Suppressor macrophage (primary cell): ENCODE measurements at places on chromosomes 1 and 21.
A peak's percentile ranks its signal among the peaks of the same experiment; 100 is the strongest.

- DNase-seq, result peak; percentile 31
These were observed 4.6 kb downstream of the LRRC3 start for GRCh38 chr21:44459712-44460440.

GRCh38 chr1:50271337-50271736 is 151.9 kb downstream of the DMRTA2 start:
- DNase-seq, result no peak

DNA sequence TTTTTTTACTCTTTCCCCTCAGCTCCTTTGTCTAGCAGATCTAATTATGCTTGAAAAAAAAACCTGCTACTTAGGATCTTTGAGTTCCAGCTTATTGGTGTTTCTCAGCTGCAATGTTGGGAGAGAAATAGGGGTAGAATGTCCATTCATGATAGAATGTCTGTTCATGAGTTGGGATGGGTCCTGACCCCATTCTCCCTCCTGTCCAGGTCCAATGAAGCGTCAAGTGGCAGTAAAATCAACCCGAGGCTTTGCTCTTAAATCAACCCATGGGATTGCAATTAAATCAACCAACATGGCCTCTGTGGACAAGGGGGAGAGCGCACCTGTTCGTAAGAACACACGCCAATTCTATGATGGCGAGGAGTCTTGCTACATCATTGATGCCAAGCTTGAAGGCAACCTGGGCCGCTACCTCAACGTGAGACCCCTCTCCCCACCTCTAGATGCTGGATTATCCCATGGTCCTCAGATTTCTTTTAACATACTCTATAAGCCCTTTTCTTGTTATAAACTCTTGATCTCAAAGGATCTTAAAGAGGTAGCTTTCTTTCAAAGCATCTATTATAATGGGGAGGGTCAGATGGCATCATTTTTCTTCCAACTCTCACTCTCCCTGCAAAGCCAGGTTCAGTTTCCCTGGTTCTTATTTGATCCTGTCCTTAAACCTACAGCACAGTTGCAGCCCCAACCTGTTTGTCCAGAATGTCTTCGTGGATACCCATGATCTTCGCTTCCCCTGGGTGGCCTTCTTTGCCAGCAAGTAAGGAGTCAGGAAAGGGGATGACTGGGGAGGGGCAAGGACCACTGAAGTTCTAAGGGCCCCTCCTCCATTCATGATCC is 11.1 kb downstream of the CERS2 start:
- DNase-seq, result no peak

DNA sequence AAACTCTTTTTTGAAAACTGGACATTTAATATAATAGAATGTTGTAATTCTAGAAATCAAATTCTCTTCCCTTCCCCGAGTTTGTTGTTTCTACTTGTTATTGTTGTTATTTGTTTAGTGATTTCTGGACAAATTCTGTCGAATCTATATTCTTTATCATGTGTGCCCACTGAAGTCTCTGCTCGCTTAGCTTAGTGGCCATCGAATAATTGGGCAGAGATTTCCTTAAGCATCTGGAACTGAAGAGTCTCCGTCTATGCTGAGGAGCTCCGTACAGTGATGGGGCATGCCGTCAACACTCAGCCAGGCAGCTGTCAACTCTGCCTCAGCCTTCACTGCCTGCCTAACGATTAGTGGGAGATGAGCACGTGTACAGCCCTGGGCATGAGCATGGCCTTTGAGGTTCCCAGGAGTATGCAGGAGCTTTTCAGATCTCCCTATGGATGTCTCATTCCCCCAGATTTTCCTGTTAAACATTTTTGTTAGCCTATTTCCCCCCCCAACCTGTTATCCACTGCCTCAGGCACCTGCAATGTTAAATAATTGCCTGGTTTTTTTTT is 66.8 kb downstream of the SLX9 start:
- DNase-seq, result no peak

GRCh38 chr21:39387461-39388037 is 38.7 kb upstream of the HMGN1 start:
- DNase-seq, result peak; percentile 95

- no peak for DNase-seq
These were observed 151.6 kb downstream of the KCNJ6 start for GRCh38 chr21:37764691-37765090.
